Thymus (tissue), 14 donors: ENCODE measurements at places on chromosomes 16 and 17.
A peak's percentile ranks its signal among the peaks of the same experiment; 100 is the strongest.

DNA sequence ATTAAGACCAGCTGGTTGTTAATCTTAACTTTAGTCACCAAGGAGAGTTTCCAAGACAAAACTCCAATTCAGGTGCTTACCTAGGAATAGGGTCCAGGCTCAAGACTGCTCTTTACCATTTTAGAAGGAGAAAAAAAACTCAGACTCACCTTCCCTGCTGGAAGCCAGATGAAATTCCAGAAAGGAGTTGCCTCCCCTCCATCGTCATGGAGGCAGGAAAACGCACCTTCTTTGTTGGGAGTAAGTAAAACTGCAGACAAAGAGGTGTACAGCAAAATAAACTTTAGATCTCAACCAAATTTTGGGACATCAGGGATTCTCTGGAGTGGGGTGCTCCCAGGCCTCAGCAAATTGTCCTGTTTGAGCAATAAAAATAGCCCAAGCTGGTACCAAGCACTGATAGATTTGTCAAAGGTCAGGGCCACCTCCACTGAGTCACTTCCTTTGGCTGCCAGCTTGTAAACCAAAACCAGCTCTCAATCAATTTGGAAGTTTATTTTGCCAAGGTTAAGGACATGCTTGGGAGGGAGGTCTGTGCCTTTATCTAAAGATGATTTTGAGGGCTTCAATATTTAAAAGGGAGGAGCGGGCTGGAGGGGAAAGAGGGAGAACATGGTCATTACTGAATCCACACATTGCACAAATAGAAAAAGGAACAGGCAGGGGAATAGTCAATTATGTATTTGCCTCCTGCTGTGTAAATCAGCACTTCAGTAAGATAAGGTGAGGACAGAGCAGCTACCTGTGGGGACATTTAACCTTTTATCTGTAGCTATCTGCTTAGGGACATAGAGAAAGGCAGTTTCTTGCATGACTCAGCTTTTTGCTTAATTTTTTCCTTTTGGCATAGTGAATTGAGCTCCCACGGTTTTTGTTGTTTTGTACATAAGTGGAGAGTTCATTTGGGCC, 1.5 kb upstream of the ALDH3A2 start:
- DNase-seq = peak; percentile 16

DNA sequence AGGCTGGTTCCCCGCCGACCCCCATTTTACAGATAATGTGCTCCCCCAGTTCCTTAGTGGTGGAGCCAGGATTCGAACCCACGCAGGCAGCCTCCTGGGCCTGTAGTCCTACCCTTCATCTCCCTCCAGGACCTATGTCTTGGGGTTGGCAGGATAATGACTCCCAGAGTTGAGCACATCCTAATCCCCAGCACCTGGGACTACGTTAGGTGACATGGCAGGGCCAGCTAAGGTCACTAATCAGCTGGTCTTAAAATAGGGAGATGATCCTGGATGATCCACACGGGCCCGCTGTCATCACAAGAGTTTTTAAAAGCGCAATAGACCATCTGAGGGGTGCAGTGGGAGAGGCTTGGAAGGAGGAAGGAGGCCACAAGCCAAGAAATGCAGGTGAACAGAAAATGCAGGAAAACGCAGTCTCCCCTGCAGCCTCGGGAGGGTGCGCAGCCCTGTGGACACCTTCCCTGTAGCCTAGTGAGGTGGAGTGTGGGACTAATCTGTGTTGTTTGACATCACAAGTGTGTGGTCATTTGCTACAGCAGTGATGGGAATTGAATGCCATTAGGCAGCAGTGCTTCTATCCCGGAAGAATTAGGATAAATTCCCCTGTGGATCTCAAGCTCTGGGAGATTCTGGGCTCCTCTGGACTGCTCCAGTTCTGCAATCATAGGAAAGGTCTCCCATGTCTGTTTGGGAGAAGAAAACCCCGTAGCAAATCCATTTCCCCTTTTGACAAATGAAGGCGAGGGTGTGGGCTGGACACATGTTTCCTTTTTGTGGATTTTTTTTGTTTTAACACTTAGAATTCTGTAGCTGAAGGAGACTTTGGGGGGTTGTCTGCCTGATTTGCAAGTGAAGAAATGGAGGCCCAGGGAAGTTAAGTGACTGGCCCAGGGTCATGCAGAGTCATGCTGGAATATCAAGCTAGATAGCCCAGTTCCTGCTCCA, 297.7 kb downstream of the SEC14L1 start:
- no peak for DNase-seq

DNA sequence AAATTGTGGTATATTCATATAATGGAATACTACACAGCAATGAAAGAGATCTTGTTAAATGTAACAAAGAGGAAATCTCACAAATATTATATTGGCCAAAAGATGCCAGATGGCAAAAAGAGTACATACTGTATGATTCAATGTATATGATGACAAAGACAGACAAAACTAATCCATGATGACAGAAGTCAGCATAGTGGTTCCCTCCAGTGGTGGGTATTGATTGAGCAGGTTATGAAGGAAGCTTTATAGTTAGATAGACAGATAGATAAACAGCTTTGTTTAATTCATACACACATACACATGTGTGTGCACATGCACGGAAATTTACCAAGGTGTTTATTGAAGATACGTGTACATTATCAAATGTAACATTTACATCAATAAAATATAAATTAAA, 74.4 kb upstream of the SMIM36 start:
- no peak for DNase-seq

- no peak for DNase-seq
Observed at GRCh38 chr17:74784125-74784810, 8.1 kb upstream of the NAT9 start.

DNA sequence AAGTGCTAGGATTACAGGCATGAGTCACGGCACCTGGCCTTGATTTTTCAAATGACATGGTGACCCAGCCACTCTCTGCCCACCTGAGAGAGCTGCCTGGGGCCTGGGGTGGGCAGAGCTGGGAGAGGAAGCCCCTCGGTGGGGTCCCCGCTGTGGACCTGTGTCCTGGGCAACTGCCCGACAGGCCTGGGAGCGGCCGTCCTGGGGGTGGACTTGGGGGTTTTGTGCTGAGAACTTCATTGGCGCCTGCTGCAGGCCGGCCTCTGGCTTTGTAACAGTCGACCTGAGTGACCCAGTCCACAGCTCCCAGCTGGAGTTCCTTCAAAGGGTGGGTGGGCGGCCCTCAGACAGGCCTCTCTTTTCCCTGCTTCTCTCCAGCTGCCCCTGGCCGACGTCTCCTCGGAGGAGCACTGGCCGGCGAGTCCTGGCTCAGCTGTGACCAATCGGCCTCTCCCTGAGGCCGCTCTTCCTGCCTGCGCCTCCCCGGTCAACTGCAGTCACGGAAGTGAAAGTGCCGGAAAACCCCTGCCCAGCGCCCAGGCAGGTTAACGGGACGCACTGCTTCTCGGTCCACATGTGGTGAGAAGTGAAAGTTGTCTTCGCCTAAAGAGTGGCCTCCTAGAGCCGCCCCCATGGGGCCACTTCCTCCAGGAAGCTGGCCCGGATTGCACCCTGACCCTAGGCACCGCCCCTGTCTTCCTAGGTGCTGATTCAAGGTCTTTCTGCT, 5.5 kb downstream of the CBFA2T3 start:
- no peak for DNase-seq

DNA sequence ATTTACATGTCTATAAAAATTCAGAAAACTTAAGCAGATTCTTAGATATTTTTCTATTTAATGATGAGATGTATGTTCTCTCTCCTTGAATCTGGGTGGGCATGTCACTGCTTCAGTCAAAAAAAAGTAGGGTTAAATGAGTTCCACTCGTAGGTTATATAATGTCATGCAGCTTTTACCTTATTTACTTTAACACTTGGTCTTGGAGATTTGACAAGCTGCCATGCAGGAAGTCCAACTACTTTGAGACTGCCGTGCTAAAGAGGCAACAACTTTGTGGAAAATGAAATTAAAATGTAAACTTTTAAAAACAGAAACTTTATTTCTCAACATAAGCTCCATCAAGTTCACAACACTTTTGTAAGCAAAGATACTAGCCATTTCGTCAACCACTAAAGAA, 1336.0 kb upstream of the CDH8 start:
- no peak for DNase-seq

- no peak for DNase-seq
Observed at GRCh38 chr17:18948476-18949006, 3.4 kb upstream of the SLC5A10 start.

- no peak for DNase-seq
Observed at GRCh38 chr16:64312980-64313379, 808.9 kb downstream of the CDH11 start.

- no peak for DNase-seq
Observed at GRCh38 chr16:30567160-30567990, 4.1 kb downstream of the ZNF688 start.
